CD8-positive, alpha-beta T cell (primary cell): ENCODE measurements at places on chromosomes 16 and 17. TPM values are rescaled to one million over a fixed set of nuclear protein-coding genes. Genes with fewer than 3 reads are reported as not detected.
A peak's percentile ranks its signal among the peaks of the same experiment; 100 is the strongest.

The CDIP1 gene
- 21.7 TPM for total RNA-seq

DNA sequence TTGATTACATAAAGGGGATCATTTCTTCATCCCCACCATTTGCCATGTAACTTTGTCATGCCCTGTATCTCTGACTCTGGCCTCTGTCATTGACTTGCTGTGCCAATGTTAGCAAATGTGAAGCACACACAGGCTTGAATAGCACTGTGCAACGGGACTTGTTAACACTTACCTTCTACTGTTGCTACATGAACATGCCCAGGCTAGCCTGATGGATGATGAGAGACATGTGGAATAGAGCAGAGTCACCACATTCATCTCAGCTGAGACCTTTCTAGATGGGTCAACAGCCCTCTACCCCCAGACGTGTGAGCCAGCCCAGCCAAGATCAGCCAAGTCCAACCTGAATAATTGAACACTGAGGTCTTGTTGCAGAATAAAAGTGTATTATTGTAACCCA lies 162.1 kb upstream of the SALL1 start:
- no peak for DNase-seq

The ACSM2A gene
- not detected for total RNA-seq

GRCh38 chr16:83138976-83139690 lies 512.4 kb downstream of the CDH13 start:
- no peak for DNase-seq

DNA sequence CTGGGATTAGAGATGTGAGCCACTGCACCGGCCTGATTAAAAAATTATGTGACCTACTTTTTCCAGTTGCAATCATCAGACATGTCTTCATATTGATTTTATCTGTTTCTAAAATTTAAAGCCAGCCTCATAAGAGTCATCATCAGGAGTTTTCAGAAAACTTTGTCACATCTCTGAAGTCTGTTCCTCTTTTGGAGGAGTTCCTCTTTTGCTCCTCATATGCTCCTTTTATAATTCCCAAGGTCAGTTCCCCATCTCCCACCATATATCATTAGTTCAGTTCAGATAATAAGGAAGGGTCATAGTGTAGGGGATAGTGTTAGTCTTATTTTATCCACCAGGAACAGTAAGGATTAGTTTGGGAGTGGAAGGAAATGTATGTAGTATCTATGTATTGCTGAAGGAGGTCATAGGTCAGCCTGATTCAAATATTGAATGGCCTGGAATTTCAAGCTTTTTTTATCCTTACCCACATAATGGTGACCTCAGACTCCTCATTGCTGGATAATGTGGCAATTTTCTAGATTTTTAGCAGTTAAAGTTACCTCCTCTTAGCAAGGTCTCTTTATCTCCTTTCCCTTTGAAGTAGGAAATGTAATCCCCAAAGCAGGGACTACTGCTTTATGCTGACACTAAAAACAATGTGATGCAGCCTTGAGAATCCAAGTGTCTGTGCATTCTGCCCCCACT lies 13.8 kb upstream of the DUSP14 start:
- no peak for DNase-seq

- no peak for DNase-seq
These were observed 6.5 kb downstream of the CHD9 start for GRCh38 chr16:53061256-53061655.

The KRT24 gene
- total RNA-seq: not detected

The HBZ gene
- total RNA-seq: not detected

DNA sequence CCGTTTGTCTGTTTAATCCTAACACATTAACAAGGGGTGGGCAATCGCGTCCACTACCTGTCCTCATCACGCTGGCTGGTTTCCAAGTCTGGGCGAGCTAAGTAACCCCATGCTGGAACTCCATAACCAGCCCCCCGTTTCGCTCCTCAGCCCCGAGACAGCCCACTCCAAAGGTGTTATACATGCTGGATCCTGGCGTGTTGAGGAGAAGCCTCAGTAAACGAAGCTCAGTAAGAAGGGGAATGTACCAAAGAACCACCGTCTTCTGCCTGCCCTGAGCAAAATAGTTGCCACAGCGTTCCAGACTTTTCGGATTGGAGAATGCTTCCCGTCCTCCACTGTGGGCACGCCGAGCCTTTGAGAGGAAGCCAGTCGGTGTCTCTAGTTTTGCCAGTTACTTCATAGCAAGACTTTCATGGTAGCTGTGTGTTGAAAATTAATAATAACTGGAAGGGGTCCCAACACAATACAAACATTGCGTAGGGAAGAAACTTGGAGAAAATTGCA lies 16.1 kb upstream of the C17orf78 start:
- no peak for DNase-seq

GRCh38 chr17:82439829-82440365 lies 10.7 kb downstream of the CYBC1 start:
- DNase-seq: no peak

DNA sequence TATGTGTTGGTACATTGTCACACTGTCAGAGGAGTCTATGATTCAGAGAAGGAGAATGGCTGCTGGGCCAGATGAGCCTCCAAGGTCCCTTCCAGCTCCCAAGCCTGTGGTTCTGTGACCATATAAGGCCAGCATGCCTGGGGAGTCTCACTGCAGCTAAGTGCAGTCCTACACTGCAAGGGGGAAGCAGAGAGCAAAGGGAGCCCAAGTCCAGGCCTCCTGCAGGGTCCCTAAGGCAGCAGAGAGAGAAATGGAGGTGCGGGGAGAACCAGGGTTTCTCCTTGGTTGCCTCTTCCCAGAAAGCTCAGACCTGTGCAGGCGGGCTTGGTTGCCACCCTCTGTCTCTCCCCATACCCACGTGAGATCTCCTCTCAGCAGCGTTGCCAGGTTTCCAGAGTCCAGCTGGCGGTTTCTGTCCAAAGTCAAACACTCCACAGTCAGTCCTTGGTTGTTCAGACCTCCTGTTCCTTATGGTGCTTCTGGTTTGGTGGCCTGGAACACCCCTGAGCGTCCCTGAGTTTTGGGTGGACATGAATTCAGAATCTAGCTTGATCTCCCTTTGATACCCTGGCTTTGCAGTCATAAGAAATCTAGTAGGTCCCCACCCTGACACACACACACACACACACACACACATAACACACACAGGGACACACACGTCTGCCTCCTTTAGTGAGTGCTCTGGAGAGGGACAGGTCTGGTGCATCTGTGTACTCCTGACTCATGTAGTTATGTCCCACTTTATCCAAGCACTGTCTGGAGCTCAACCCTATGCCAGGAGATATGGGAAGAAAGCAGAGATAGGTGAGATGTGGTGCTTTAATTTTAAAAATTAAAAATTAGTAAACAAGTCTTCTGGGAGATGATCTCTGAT lies 78.8 kb downstream of the GNAO1 start:
- DNase-seq: no peak

GRCh38 chr16:19858340-19859018 lies 26.2 kb downstream of the GPRC5B start:
- no peak for DNase-seq

- DNase-seq: peak; percentile 20
These were observed 4.5 kb downstream of the RANBP10 start for GRCh38 chr16:67801883-67802282.

The CHST4 gene
- total RNA-seq: not detected

DNA sequence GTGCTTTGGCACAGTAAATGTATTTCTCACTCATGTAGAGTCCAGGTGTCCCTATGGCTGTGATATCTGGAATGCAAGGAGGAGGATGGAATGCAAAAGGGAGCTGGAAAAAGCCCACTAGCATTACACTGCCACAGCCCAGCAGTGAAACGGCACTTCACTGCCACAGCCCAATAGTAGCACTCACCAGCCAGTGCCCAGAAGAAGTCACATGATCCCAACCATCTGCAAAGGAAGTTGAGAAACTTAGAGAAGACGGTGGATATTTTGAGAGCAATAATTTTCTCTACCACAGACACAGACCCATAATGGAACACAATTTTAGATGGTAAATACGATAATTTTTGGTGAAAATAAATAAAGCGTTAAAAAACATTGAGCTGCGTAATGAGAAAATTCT lies 51.8 kb downstream of the C16orf82 start:
- DNase-seq: no peak

- no peak for DNase-seq
These were observed 388.2 kb upstream of the MAF start for GRCh38 chr16:79988721-79989220.

GRCh38 chr17:8680466-8681169 lies 50.1 kb upstream of the MYH10 start:
- DNase-seq: no peak

DNA sequence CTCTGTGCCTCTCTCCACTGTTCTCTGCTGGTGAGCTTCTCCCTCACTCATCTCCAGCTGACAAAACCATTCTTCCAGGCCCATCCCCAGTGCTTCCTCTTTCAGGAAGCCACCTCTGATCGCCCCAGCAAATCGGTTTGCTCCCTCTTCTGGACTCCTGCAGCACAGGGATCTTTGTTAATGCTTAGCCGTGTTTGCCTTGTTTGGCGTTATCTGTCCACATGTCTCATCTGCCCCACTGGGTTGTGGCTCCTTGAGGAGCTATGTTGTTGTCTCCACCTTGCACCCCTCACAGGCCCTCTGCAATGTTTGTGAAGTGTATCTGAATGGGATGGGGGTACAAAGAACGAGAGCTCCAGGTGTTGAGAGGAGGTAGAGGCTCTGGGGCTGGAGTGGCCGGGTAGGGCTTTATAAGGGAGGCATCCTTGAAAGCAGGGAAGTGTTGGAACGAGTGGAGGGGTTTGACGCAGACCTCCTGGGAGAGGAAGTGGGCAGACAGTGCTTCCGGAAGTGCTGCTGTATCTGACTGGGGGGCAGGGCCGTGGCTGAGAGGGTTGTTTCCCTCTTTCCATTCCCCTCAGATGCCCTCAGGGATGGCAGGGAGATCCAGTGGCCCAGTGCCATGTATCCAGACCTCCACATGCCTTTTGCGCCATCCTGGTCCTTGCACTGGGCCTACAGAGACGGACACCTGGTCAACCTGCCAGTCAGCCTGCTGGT lies 27.8 kb downstream of the CASKIN2 start:
- peak; percentile 46 for DNase-seq
